ENCODE measurements at places on chromosomes 13 and 19. TPM values are rescaled to one million over a fixed set of nuclear protein-coding genes. Genes with fewer than 3 reads are reported as not detected.

- peak; percentile 42 for DNase-seq
Measured at GRCh38 chr19:8208119-8208921, 850 bp upstream of the CERS4 start.

DNA sequence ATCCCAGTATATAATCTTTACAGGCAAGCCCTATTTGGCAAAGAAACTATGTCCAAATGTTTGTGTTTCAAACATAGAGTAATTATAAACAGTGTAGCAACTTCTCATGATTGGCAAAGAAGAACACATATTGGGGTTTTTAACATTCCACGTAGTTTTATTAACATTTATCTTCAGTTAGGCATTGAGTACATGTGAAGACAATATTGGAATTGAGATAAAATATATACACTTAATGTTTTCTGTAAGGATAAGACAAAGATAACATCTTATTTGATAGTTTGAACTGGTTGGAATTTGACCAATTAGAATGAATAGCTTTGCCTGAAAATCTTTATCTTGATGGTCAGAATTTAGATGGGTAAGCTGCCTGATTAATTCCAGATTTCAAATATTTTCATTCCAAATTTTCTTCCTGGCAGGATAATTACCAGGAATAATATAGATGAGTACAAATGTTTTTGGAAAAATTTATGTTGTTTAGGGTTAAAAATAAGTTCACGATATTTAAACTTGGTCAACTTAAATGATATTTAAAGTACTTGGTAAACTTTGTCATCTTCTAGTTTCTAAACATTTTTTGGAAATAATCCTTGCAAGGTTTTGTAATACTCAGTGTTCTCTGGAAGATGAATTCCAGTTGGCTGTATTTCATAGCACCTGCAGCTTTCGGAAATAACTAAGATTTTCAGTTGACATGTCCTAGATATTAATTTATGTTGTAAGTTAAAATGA lies 536.5 kb upstream of the SPRY2 start:
- no peak for DNase-seq

GRCh38 chr13:27257233-27257568 lies 5.8 kb downstream of the RPL21 start:
- no peak for DNase-seq

DNA sequence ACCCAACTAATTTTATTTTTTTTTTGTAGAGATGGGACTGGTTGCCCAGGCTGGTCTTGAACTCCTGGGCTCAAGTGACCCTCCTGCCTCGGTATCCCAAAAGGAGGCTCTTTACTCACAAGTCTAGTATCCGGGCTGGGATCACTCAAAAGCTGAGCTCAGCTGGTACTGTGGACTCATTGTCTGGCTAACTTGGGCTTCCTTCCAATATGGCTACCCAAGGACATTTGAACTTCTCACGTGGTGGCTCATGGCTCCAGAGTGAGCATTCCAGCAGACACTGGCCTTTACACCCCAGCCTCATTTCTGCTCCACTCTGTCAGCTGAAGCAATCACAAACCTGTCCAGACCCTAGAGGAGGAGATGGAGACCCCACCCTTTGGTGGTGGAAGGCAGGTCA lies 28.9 kb downstream of the HPN start:
- no peak for DNase-seq

DNA sequence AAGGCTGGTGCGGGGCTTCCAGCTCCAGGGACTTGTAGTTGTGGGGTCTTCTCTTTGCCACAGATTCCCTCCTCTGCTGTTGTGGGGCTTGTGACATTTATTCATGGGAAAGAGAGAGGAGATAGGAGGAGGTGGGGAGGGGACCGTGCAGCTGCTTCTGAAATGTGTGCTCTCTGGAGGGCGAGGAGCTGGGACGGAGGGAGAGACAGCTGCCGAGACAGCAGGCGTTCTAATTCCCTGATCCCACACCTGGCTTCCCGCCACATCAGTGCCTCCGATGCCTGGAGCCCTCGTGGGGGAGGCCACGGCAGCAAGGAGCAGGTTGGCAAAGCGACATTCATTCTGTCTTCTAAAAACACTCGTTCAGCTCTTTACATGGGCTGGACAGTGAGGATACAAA lies 164.4 kb downstream of the USP12 start:
- DNase-seq = no peak

DNA sequence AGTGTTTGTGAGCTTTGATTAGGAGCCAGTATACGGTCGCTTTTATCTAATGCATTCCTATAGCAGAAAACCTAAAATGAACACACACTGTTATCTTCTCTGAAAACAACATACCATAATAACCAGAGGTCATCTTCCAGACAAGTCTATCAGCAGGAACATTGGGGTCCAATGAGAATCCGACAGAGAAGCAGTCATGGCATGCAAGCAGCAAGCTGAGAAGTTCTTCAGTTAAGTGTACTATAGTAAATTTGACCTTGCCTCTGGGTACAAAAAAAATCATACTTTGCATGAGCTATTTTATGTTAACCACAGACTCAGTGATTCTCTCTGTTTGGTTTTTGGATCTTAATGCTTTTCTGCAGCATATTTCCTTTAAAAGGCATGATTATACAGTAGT lies 1505.1 kb downstream of the PCDH9 start:
- DNase-seq = no peak

Gene CGB3
- polyA plus RNA-seq = not detected

Gene TNNT1
- polyA plus RNA-seq = 12.2 TPM

GRCh38 chr19:945401-946252 lies 19.8 kb downstream of the ARID3A start:
- DNase-seq = no peak

DNA sequence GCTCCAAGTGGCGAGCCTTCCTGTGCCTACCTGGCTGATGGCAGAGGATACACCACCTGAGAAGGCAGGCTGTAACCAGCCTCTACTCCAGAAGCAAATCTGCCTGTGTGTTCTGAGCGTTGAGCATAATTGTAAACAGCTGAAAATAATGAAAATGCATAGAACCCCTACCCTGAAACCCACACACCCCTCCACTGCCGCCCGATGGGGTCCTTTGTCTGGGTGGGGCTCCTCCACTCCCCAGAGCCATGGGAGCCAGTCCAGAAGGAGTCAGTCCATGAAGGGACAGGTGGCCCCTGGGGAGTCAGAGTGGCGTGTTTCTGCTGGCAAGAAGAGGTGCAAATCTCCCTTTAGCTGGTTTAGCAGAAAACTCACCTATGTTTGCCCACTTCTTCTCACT lies 8.0 kb upstream of the SOX1 start:
- no peak for DNase-seq

Gene CLEC17A
- 0.09 TPM for polyA plus RNA-seq

- no peak for DNase-seq
Measured at GRCh38 chr13:22103046-22104027, 432.5 kb downstream of the FGF9 start.

DNA sequence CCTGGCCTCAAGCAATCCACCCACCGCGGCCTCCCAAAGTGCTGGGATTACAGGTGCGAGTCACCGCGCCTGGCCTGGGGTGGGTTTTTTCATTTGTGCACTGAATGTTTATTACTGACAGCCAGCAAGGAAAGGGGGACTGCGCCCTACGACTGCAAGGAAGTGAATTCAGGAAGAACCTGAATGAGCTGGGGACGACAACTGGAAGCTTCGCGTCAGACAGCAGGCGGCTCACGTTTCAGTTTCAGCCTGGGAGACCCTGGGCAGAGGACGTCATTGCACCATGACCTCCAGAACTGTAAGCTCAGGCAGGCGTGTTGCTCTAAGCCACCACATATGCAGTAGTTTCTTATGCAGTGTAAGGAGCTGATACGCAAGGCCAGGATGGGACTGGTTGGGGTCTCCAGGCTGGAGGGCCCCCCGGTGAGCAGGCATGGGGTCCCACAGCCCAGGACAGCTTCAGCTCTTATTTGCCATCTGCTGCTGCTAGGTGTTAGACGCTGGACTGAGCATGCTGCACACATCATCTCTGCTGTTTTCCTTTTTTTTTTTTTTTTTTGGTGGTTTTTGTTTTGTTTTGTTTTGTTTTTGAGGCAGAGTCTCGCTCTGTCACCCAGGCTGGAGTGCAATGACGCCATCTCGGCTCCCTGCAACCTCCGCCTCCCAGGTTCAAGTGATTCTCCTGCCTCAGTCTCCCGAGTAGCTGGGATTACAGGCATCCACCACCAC lies 66.6 kb downstream of the GADD45B start:
- peak; percentile 29 for DNase-seq

- DNase-seq = no peak
Measured at GRCh38 chr19:18227781-18228271, 1.6 kb upstream of the PDE4C start.

DNA sequence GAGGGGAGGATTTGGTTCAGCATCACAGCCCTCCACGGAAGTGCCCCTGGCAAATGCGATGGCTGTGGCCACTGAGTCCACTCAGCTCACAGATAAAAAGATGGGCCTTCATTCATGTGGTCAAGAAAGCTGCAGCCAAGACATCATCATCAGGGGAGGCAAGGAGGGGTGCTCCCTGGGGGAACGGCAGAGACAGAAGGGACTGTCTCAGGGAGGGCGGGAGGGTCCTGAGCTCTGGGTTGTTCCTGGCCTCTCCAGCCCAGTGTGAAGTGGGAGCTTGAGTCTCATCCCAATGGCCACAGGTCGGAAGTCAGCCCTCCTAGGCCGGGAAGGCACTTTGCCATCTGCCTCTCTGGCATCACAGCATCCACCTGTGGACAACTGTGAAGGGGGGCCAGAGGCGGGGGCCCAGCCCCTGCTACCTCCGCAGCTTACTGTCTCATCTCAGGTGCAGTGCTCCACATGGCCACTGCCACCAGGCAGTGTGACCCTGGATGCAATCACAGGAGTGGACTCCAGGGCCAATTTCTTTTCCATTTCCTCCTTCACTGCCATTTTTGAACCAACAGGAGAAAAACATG lies 137.8 kb upstream of the SOX1 start:
- DNase-seq = no peak

DNA sequence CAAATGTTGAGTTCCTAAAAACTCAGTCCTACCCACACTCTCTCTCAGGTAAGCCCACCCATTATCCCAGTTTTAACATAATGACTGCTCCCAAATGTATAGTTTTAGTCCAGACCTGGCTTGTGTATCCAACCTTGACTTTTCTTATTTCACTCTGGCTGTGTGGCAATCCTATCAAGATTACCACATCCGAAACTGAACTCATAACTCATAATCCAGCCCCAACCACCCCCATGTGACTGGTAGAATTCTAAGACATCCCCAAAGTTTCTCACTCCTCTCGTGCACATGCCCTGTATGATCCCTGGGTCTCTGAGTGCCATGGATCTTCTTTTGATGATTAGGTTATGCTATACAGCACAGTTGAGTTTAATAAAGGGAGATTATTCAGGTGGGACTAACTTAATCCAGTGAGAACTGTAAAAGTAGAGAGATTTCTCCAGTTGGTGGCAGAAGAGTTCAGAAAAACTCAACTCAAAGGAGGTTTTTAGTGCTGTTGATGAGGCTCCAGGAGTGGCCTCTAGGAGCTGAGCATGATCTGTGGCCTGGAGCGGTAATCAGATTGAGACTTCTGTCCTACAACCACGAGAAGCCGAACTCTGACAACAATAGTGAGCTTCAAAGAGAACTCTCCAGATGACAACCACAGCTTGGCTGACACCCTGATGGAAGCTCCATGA lies 413.4 kb downstream of the ZNF536 start:
- DNase-seq = no peak

Gene CRX
- polyA plus RNA-seq = 0.18 TPM

Gene CTU1
- polyA plus RNA-seq = 6.4 TPM

All from spinal cord (tissue), 10 donors.